NCI-H510A (cell line): ENCODE measurements at places on chromosomes 4 and X.

- DNase-seq = no peak
These were observed 65.9 kb downstream of the MTHFD2L start for GRCh38 chr4:74223801-74224200.

DNA sequence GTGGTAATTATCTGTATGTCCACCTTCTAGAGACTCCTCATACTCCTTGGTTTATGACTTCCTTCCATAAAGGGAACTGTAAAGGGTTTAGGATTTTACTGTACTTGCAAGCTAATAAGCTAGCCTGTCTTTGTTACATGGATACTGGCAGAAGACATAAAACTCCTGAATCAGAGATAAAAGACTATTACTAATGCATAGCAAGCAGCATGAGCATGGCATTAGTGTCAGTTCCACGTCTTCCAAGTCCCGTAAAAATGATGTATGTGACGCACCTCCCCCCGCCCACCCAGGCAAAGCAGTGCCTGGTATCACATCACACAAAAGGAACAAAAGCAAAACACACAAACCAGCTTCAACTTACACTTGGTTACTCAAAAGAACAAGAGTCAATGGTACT is 71.0 kb downstream of the SLC10A6 start:
- no peak for DNase-seq

GRCh38 chrX:97705936-97706335 is 822.2 kb downstream of the RPA4 start:
- DNase-seq = no peak

GRCh38 chrX:101025126-101025525 is 26.8 kb downstream of the TRMT2B start:
- DNase-seq = no peak

DNA sequence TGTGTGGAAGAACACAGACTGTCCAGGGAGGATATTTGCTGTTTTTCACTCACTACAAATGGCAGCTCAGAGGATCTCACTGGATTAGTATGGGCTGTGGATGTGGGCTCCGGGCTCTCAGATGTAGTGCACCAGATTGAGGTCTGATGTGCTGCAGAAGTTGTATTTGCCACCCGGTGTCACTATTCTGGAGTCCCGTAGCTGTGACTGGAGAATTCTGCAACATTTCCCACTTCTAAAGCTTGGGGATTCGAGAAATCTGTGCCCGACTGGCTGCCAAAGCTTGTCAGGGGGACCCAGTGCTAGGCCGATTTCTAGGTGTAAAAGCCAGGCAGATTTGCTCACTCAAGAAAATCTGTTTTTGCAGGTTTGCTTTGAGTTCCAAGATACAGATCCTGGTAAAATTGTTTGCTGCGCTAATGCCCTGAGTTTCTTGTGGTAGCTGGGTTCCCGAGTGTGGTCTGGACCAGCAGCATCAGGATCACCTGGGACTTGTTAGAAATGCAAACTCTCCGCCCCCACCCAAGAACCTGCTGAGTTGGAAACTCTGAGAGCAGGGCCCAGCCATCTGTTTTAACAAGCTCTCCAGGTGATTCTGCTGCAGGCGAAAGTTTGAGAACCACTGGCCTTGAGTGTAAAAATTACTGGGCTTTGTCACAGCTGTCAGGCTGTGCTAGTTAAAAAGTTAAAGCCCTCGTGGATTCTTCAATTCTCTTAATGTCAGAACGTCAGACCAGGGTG is 18.1 kb downstream of the KIT start:
- no peak for DNase-seq
